ENCODE measurements at places on chromosomes 11 and 22.

GRCh38 chr11:12029738-12030363 lies 21.4 kb upstream of the DKK3 start:
- no peak for DNase-seq

- DNase-seq, result no peak
Observed at GRCh38 chr11:70462818-70463477, 64.6 kb downstream of the CTTN start.

DNA sequence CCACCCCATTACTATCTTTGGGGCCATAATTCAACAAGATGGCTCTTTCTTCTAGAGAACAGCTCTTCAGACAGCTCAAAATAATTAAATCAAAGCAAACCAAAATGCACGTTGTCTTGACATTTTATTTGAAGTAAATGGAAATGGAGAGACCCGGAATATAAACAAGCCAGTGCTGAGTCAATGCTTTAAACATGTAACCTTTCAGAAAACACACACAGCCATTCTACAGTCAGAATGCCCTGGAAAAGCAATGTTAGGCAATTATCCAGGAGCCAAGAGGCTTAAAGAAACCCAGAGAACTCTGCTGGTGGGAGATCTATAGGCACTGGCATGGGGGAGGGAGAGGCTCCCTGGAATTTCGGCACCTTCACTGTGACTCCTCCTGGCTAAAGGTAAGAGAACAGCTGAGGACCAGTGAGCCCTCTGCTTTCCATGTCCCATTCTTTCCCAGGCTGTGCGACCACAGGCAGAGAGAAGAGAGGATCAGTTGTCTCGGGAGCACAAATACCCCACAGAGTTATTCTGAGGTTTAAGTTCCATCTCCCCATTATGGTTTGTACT lies 254.0 kb upstream of the CCDC90B start:
- no peak for DNase-seq

GRCh38 chr11:28476864-28477263 lies 368.7 kb downstream of the METTL15 start:
- no peak for DNase-seq

- no peak for DNase-seq
Observed at GRCh38 chr11:66413167-66413566, 7.7 kb upstream of the NPAS4 start.

GRCh38 chr11:59999691-60000090 lies 17.3 kb upstream of the OOSP4B start:
- DNase-seq, result no peak

- DNase-seq, result no peak
Observed at GRCh38 chr11:118222437-118222836, 2.4 kb downstream of the JAML start.
